ENCODE measurements at places on chromosomes 6 and 20.

GRCh38 chr6:112439010-112439409, 91.9 kb downstream of the RFPL4B start:
- no peak for DNase-seq

GRCh38 chr6:110814102-110815014, 911 bp downstream of the CDK19 start:
- DNase-seq, result no peak

GRCh38 chr20:53309515-53309914, 284.1 kb downstream of the ZNF217 start:
- DNase-seq, result no peak

- DNase-seq, result no peak
Measured at GRCh38 chr6:125923366-125923877, 33.1 kb upstream of the HINT3 start.

GRCh38 chr20:516799-517198, 26.8 kb downstream of the CSNK2A1 start:
- DNase-seq, result no peak

DNA sequence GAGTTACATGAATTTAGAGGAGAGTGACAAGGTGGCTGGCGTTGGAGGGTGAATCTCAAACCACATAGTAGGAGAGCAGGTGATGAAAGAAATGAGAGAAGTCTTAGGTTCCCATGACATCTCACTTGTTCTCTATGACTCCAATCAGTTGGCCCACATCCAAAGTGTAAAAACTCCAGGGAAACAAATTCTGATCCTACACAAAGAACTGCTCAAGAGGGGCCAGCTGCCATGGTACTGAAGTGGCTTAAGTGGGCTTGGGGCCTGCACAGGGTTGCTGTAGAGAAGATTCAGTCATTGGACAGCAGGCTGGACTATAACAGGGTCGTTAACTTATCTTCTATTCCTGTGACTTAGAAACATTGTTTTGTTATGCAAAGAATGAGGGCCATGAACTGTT, 7.6 kb upstream of the ADGRF4 start:
- no peak for DNase-seq

DNA sequence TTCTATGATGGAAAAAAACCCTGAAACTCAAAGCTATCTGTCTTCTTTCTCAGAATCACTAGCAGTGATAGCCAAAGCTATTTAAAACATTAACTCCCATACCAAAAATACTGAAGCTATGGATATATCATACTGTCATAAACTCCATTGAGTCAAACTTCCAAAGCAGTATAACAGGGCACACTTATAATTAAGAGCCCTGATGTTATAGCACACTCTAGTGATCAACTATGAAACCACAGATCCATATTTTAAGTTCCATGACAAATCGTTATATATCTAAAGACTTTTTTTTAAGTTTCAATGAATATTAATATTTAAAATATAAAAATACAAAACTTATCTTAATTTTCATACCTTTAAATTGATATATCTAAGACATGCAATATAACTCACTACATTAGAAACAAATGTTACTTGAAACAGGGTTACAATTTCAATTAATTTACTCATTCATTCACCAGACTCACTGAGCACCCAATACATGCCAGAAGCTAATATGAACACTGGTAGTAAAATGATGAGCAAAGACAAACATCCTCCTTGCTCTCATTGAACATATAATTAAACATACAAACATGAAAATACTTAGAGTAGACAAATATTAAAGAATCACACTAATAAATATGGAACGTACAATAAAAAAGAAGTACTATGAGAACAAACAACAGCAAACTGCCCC, 69.3 kb downstream of the IBTK start:
- DNase-seq, result no peak

DNA sequence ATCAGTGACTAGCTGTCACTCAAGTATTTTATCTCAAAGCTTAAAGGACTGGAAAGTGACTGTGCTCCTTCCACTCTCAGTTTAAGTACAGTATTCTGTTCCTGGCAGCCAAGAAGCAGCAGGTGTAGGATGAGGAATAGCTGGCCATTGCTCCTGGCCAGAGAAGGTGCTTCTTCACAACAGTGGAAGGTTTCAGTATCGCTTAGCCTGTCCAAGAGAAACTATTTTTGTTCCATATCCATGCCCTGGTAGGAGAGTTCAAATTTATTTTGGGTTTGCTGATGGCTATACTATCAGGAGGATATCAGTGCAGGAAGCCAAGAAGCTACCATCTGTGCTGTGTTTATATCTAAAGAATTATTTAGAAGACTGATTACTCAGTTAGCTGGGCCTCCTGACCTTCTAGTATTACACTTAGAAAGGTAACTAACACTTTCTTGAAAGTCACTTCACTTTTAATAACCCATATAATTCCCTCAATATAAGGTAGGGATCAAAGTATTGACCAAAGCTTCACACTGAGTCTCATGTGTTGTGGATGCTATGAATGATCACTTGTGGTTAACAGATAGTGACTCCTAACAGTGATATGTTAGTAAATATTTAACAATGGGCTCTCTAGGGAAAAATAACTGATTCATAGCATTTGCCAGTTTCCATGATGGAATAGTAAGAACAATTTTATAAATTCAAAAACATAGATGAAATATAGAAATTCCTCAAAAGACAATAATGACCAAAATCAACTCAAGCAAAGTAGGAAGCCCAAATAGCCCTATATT, 99.9 kb downstream of the AIG1 start:
- DNase-seq, result no peak

- DNase-seq, result no peak
Measured at GRCh38 chr6:46422619-46423018, 68.6 kb downstream of the RCAN2 start.

GRCh38 chr6:1267790-1268762, 43.8 kb upstream of the FOXQ1 start:
- no peak for DNase-seq

- no peak for DNase-seq
Measured at GRCh38 chr20:33099843-33100538, 20.5 kb downstream of the BPIFB4 start.

- DNase-seq, result no peak
Measured at GRCh38 chr6:70997379-70997778, 40.5 kb upstream of the B3GAT2 start.

GRCh38 chr6:136063096-136063495, 187.0 kb downstream of the MTFR2 start:
- no peak for DNase-seq

DNA sequence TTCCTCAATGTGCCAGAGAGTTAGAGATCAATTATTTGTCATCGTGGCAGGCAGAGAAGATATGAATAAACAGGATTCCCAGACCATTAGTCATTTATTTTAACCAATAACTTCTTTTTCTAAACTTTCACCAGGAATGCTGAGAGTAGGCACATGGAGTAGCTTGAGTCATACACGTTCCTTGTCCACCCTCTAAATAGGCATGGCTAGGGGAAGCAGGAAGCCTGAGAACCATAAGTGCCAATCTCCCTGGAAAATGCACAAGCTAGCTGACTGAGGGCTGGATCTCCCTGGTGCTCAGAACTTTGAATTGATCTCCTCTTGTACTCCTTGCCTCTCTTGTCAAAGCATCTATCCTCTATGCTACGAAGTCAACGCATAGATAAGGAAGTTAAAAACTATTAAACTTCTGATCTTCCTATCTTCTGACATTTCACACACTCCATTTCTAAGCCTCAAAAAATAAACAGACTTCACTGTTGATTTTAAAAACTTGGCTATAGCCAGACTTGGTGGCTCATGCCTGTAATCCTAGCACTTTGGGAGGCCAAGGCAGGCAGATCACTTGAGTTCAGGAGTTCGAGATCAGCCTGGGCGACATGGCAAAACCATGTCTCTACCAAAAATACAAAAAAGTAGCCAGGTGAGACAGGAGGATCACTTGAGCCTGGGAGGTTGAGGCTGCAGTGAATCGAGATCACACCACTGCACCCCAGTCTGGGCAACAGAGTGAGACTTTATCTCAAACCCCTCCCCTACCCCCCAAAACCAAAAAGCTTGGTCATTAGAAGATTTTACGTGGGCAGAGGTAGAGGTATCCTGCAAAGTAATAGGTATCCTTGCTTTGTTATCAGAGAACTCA, 11.8 kb downstream of the ADTRP start:
- DNase-seq, result no peak

DNA sequence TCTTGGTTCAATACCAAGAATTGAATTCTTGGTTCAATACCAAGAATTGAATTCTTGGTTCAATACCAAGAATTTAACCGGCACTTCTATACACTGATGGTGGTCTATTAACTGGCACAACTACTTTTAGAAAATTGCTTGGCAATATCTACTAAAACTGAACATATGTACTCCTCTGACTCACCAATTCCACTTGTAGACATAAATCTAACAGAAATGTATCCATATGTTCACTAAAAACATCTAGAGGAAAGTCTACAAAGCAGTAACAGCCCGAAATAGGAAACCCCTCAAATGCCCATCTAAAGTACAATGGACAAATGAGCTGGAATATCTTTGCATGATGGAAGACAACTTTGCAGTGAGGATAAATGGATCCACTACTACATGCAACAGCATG, 71.9 kb downstream of the KIF16B start:
- no peak for DNase-seq

- DNase-seq, result no peak
Measured at GRCh38 chr6:156992020-156992804, 215.0 kb downstream of the ARID1B start.

- DNase-seq, result no peak
Measured at GRCh38 chr6:1636272-1636825, 26.6 kb downstream of the FOXC1 start.

DNA sequence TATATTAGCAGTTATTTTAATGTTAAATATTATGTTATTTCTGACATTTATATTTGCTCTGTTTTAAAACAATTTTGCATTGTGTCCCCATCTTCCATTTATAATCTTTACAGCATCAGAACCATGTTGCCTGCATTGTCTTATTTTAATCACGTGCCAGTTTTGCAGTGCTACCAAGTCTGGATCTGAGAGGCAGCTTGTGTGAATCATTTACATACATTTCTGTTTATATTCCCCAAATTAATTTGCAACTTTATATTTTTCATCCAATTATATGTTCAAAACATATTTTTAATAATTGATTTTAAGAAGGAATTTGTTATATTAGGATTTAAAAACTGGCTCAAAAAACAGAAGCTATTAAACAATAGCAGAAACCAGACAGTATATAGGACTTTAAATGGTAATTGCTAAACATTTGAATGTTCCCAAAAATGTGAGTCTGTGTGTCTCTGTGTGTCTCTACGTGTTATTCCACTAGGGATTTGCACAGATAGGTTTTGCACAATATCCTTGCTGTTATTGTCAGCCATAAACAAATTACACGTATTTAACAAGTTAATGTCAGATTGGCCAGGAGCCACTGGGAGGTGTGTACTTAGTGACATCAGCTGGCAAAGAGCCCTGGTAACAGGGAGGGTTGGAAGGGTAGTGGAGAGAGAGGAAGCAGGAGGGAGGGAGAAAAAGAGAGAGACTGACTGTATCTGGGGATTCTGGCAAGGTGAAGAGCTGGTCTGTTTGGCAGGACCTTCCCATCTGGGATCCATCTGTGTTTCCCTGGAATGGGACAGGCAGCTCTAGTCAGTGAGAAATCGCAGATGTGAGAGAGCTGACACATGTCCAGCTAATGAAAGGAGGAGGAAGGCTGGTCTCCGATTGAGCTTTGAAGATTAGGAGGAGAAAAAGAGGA, 72.1 kb downstream of the CBFA2T2 start:
- DNase-seq, result no peak

DNA sequence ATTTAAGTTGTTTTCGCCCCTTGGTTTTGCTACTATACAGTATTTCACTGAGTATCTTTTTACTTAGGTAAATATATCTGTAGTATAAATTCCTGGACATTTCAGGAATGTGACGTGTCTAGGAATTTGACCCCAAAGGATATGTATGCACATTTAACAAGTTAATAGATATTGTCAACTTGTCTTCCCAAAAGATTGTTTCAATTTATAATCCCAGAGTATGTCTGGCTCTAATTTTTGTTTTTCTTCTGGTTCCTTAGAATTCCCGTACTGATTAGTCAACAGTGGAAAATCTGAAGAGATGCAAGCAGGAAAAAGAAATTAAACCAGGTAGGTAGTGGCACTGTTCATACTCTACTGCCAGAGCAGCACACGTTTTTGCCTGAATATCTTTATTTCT, 7.2 kb downstream of the PKIG start:
- no peak for DNase-seq

DNA sequence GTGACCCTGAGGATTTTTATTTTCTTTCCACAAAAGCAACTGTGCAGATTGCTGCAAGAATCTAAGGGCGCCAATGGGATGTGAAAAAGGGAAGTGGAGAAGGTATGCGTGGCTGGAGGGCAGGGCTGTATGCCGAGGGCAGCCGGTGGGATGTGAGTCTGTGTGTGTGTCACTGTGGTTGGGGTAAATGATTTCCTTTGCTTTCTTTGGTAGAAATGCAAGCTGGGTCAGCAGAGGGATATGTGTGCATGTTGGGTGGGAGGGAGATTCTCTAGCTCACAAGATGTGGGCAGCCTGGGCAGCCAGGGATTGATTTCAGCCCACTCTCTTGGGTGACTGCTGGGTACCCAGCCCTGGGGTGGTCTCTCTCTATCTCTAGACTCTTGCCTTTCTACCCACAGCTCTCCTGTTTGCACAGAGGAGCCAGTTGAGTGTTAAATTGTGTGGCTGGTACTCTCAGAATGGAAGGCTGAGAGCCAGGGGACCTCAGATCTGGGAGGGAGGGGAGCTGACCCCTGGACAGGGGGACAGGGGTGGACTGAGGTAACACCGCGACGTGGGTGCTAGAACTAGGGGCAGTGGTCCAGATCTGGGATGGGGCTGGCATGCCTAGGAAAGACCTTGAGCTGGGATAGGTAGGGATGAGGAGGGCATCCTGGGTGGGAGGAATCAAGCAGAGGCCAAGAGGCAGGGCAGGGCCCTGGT, 136.8 kb upstream of the RNF24 start:
- DNase-seq, result no peak

GRCh38 chr6:114055349-114055748, 84.4 kb upstream of the HDAC2 start:
- DNase-seq, result no peak

DNA sequence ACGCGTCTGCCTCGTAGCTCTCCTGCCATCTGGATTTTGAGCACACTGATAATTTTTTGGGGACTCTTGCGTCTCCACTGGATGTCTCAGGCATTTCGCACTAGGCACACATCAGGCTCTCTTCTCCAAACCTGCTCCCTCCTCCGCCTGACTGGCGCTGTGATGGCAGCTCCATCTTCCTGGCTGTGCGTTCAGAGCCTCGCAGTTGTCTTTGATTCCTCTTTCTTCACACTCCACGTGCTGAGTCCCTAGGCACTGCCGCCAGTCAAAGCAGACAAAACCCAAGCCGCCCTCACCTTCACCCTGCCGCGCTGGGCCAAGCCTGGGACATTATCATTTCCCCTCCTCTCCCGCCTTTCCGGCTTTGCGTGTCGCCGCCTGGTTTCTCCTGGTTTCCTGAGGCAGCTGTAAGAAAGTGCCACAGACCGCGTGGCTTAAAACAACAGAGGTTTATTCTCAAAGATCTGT, 778 bp downstream of the PSMG4 start:
- no peak for DNase-seq

DNA sequence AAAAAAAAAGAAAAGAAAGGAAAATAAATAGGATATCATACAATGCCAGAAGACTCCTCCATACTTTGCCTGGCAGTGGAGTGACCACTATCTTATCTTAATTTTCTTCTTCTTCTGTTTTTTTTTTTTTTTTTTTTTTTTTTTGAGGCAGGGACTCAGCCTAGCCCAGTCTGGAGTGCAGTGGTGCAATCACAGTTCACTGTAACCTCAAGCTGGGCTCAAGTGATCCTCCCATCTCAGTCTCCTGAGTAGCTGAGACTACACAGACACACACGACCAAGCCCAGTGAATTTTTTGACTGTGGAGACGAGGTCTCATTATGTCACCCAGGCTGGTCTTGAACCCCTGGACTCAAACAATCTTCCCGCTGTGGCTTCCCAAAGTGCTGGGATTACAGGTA, 17.1 kb upstream of the MMP9 start:
- no peak for DNase-seq
